GM18507 (cell line): ENCODE measurements at places on chromosomes 11 and 22.

- DNase-seq: no peak
These were observed 10.3 kb downstream of the KDM4E start for GRCh38 chr11:95035316-95035715.

DNA sequence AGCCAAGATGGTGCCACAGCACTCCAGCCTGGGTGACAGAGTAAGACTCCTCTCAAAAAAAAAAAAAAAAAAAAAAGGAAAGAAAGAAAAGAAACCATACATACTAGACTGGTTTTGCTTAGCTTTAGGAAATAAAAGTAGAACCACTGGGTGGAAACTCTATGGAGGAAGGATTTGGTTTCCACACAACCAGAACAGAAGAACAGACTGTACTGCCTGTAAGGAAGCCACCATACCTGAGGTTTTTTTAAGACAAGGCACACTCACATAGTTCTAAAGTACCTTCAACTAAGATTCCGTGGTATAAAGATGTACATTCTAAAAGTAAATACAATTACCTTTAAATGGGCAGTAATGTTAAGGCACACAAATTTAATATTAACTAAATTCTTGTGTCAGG lies 58.6 kb downstream of the NUP98 start:
- no peak for DNase-seq

DNA sequence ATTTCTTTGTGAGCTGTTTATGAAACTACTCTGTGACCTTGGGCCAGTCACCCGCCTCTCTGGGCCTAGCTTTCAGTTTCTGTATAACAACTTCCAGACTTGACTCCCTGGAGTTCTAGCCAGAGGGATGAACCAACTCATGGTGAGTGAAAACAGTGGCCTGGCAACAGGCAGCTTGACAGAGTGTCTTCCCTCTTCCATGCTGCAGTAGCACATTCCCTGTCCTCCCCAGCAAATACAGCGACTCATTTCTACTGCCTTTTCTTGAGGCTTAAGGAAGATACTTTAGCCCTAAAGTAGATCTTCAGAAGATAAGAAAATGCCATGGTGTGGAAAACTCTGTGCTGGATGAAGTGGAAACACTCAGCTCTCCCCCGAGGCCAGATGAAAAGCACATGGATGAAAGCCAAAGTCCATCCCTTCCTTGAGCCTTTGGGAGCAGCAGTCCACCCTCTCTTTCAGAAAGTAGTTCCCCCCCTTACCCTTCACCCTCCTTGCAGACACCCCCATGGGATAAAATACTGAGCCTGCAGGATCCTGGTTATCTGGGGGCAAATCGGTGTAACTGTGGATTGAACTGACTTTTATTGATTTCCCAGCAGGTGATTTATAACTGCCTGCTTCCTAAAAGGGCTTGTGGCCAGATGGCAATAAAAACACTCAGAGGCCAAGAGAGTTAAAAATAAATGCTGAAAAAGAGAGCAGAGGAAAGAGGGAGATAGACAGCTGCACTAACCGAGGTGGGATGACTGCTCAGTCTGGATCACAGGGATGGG lies 24.1 kb downstream of the IRAG1 start:
- no peak for DNase-seq

DNA sequence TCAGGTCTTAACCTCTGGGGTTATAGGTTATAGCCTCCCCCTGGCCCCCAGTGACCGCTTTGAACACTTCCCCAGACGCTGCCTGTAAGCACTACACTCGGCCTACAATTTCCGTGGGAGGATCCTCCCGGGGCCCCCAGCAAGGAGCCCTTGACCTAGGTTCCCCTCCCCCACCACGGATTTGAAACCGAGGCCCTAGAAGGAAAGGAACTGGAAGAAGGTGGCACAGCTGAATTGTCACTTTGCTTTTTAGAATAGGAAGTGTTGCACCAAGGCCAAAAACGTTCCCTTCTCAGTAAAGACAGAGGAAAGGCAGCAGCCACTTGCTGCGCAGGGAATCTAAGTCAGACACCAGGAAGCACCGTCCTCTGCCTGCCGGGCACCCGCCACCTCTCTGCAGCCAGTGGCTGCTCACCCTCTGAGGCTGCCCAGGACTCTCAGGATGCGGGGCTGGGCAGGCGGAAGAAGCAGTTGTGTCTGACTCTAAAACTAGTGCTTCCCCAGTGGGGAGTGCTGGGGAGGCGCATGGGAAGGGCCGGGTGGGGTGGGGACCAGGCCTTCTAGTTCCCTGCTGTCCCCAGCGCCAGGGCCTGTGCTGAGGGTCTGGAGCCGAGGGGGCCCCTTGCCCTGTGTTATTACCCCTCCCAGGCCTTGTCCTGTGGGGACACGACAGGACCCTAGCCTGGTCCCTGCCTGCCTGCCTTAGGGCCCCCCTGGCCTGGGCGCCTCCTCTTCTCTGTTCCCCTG lies 7.9 kb upstream of the FLRT1 start:
- DNase-seq: no peak

DNA sequence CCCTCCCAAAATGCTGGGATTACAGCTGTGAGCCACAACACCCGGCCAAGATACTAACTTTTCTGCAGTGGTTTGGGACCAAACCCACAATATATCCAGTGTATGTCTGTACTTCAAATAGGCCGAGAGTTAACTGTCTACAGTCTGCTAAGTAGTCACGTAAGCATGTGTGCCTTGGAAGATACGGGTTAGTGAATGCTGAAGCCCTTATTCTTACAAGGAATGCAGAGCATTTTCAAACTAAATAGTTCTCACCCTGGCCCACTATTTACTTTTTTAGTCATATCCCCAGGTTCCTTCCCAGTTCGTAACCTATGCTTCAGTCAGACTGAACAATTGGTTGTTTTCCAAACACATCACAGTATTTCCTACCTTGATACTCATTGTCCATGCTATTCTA lies 176.0 kb downstream of the WNT11 start:
- no peak for DNase-seq

DNA sequence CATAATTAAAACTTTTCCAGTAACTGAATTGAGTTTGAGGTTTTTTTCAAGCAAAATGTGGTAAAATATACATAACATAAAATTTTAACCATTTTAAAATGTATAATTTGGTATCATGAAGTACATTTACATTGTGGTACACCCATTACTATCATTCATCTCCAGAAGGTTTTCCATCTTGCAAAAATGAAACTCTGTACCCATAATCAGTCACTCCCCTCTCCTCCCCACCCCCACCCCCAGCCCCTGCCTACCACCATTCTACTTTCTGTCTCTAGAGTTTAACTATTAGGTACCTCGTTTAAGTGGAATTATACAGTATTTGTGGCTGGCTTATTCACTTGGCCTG lies 63.7 kb downstream of the MICAL2 start:
- no peak for DNase-seq

GRCh38 chr22:37981282-37982011 lies 2.9 kb downstream of the SOX10 start:
- no peak for DNase-seq

GRCh38 chr11:46366260-46366659 lies 15.2 kb upstream of the MDK start:
- no peak for DNase-seq

DNA sequence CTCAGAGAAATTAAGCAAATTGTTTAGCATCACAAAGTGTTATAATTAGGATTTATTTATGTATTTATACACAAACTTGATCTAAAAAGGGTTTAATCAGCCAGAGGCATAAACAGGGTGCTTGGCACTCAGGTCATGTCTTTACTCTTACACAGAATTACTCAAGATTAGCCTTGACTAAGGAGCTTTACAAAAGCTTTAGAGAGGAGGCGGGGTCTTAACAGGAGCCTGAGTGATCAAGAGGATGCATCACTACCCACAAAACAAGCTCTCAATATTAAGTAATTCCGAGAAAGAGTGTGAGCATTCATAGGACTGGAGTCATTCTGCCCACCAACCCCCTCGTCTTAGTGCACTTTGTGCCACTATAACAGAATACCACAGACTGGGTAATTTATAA lies 103.0 kb downstream of the SPATA19 start:
- no peak for DNase-seq

GRCh38 chr11:19597206-19597605 lies 115.4 kb upstream of the NAV2 start:
- DNase-seq: no peak

- DNase-seq: no peak
These were observed 63.3 kb downstream of the GRIK4 start for GRCh38 chr11:120574876-120575275.

DNA sequence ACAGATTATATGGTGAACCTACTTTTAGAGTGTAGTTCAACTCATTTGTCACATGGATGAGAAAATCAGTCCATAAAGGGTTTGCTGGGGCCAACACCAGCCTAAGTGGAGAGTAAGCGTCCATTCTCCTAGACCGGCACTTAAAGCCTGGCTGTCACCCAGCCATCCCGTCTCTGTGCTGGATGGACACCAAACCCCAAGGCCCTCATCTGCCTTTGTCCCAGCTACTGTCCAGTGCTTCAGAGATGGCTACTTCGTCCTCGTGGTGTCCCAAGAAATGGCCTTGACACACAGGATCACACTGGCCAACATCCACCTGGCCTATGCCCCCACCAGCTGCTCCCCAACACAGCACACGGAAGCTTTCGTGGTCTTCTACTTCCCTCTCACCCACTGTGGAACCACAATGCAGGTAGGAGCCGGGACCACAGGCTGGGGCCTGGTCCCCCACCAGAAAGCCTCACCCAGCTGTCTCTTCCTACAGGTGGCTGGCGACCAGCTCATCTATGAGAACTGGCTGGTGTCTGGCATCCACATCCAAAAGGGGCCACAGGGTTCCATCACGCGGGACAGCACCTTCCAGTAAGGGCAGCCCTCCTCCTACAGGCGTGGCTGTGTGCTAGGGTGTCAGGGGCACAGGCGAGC lies 3.5 kb downstream of the ZP1 start:
- no peak for DNase-seq

GRCh38 chr22:21041937-21042336 lies 3.8 kb upstream of the LRRC74B start:
- no peak for DNase-seq

GRCh38 chr22:37354261-37354660 lies 72.0 kb downstream of the CYTH4 start:
- no peak for DNase-seq

DNA sequence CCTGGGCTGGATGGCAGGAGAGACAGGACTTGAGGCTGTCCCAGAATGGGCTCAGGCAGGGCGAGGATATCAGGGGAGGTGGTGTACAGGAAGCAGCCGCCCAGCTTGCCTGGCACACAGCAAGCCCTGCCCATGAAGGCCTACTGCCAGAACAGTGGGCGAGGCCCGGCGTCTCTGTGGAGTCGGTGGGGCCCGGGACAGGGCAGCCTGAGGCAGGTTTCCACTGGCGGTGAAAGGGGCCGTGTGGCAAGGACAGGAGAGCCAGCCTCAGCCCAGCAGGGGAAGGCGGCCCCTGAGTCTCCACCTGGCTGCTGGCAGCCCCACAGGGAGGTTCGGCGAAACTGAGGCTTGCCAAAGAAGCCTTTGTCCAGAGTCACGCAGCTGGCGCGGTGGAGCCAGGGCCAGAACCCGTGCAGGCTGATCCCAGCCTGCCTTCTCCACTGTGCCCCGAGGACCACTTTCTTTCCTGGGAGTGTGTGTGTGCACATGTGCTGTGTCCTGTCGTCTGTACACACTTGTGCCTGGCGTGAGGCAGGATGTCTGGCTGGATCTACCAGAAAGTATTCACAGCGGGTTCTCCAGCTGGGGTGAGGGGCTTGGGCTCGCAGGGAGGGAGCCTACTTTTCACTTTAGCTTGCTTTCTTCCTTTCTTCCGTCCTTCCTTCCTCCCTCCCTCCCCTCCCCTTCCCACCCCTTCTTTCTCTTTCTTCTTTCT lies 1.2 kb downstream of the TSPO start:
- DNase-seq: no peak

GRCh38 chr11:128219731-128220120 lies 367.6 kb downstream of the ETS1 start:
- DNase-seq: no peak

GRCh38 chr11:117860139-117860538 lies 16.3 kb downstream of the FXYD6 start:
- no peak for DNase-seq

GRCh38 chr22:50528682-50529415 lies 963 bp downstream of the TYMP start:
- DNase-seq: no peak

GRCh38 chr22:20758688-20759087 lies 15.2 kb upstream of the SERPIND1 start:
- DNase-seq: no peak

DNA sequence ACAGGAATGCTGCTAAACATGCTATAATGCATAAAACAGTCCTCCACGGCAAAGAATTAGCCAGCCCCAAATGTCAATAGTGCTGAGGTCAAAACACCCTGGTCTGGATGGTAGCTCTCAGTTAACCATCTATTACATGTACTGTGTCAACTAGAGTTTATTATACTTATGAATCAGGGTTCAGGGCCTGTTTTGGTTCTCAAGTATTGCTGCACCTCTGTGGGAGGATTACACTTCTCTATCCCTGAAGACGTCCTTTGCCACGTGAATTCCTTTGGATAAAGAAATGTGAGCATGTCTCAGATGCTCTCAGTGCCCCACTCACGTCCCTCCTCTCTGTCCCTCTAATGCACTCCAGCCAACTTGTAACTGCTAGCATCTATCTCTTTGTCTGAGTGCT lies 53.4 kb downstream of the SLC1A2 start:
- no peak for DNase-seq

DNA sequence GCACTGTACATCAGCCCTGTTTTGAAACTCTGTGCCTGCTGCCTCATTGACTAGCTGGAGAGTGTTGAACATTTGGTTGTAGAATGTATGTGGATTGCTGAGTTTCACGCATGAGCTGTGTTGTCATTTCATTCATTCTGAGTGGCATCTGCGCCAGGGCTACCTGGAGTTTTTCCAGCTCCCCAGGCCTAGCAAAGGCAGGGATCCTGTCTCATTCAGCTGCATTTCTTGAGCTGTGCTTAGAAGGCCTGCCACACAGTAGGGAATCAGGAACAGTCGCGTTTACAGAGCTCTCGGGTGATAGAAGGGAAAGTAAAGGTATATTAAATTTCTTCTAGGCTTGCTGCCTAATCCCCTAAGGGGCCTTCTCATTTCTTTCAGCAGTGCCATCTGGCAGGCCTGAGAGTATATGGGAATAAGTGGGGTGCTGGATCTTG lies 44.3 kb downstream of the PTPRJ start:
- no peak for DNase-seq
